ENCODE measurements at places on chromosomes 6 and 20. TPM values are rescaled to one million over a fixed set of nuclear protein-coding genes. Genes with fewer than 3 reads are reported as not detected.

GRCh38 chr6:169653691-169654090 is 48.1 kb downstream of the WDR27 start:
- no peaks in the 10 kb centered on the region for H3K36me3 ChIP-seq
- H3K27ac ChIP-seq = no peak overlapping the region
- DNase-seq = no peak

STMND1 gene
- total RNA-seq = 0.26 TPM

GRCh38 chr6:2652611-2653010 is 98.1 kb downstream of the MYLK4 start:
- H3K4me3 ChIP-seq = no peak overlapping the region
- H3K27me3 ChIP-seq = no peaks in the 10 kb centered on the region
- H3K27ac ChIP-seq = no peak overlapping the region
- no peaks in the 10 kb centered on the region for H3K4me1 ChIP-seq
- no peaks in the 10 kb centered on the region for H3K36me3 ChIP-seq
- DNase-seq = no peak

DNA sequence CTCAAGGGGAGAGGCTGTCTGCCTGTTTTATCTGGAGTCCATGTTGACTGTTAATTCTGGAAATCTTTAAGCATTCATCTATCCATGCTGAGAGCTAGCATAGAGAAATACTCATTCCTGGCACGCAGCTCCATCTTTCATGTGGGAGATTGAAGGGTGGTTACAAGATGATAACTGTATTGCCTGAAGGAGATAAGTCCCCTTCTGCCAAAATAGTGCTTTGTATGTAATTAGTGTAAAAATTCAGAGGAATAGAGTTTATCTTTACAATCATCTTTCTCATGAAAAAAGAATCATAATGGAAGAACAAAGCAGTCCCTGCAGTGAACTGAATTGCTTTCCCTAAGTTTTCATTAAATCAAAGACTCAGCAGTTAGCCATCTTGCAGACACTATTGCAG is 256.5 kb downstream of the SLC35F1 start:
- no peaks in the 10 kb centered on the region for H3K36me3 ChIP-seq
- no peak for DNase-seq
- H3K27ac ChIP-seq = no peak overlapping the region

WFDC12 gene
- total RNA-seq = not detected

DNA sequence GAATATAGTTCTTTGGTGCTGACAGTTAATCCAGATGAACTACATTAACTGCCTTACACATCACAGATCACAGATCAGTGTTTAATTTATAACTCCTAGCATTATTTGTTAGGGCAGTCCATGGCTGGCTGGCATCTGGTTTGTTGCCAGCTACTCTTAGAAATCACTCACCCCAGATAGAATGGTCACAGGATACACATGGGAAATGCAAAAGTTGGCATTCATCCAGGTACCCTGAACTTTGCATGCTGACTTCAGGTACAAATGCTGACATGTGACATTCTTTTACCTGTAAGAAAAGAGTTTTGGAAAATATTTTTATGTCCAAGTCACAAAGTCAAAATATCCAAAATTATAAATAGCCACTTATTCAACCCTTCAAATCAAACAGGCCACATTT is 20.2 kb downstream of the FBXL4 start:
- H3K4me1 ChIP-seq = no peaks in the 10 kb centered on the region
- H3K27me3 ChIP-seq = no peaks in the 10 kb centered on the region
- H3K36me3 ChIP-seq = peaks cover 22% of the 10 kb centered on the region
- no peak overlapping the region for H3K4me3 ChIP-seq
- no peak for DNase-seq

DNA sequence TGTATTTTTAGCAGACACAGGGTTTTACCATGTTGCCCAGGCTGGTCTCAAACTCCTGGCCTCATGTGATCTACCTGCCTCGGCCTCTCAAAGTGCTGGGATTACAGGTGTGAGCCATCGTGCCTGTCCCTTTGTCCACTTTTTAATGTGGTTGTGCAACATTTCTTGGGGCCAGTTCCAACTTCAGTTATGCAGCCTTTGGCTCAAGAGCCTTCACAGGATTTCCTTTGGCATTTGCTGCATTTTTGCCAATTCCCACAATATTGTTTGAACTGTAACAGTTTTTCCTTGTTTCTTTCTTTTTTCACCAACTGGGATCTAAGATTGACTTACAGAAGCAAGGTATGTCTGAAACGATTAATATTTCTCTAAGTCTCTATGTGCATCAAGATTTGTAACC is 63.6 kb downstream of the EDN1 start:
- H3K27ac ChIP-seq = no peak overlapping the region
- DNase-seq = no peak
- peaks cover 8% of the 10 kb centered on the region for H3K4me1 ChIP-seq

OPRM1 gene
- total RNA-seq = not detected

GJA10 gene
- total RNA-seq = not detected

DNA sequence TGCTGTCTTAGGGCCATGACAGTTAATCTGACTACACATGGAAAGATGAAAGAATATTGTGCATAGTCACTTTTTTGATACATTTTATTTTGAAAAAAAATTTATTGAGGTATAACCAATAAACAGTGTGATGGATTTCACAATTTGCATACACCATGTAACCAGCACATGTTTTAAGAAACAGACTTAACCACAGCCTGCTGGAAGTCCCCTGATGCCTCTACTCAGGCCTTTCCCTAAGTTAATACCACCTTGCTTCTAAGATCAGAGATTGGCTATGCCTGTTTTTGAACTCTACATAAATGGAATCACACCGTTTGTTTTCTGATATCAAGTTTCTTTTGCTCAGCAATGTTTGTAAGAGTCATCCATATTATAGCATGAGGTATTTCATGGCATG is 136.3 kb downstream of the CFAP61 start:
- no peaks in the 10 kb centered on the region for H3K36me3 ChIP-seq
- no peaks in the 10 kb centered on the region for H3K27me3 ChIP-seq
- no peak overlapping the region for H3K4me3 ChIP-seq

DNA sequence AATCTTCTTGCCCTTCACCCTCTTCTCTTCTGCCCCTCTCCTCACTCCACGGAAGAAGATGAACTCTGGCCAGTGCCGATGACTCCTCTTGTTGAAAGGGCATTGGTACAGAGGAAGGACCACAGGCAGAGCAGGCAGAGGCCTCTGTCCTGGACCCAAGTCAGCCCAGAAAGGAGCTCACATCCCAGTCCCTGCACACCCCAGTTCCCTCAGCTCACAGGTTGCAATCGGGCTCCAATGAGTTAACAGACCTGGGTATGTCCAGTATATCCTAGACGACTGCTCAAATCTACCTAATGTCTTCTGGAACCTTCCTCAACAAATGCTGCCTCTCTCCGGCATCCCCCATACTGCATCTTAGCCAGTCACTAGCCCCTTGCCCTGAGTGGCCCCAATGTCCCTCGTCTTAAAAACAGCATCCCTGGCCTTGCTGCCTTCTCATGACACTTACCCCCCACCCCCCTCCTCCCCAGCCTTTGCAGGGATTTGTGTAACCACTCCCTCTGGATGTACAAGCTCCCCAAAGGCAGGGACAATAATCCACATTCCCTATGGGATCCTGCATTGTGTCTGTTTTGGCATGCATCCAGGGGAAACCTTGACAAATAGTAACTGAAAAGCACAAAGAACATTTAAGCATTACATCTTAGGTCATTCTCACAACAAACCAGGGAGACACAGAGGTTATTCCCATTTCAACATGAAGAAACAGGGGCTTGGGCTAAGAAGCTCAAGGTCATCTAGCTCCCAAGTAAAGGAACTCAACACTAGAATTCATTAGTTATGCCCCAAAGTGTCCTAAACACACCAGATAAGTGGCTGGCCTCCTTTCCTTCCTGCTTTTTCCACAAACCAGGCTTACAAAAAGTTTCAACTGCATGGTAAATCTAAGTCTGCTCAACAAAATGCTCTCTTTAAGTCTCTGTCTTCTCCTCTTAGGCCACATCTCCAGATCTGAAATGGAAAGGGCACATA is 45.1 kb downstream of the TRERF1 start:
- peaks cover 58% of the 10 kb centered on the region for H3K4me1 ChIP-seq
- no peak overlapping the region for H3K4me3 ChIP-seq

- H3K27me3 ChIP-seq = no peaks in the 10 kb centered on the region
- peak overlapping the region; percentile 93 for H3K4me3 ChIP-seq
- peaks cover 13% of the 10 kb centered on the region for H3K36me3 ChIP-seq
- H3K4me1 ChIP-seq = peaks cover 16% of the 10 kb centered on the region
These were observed 827 bp downstream of the E2F3 start for GRCh38 chr6:20402342-20403069.

GRCh38 chr6:32109114-32109764 is at the start of gene TNXB:
Gene TNXB (minus strand): TSS chr6:32109338. CDS start chr6:32098198, 11,140 bp downstream.
- no peak within 1 kb of the TSS for H3K4me3 ChIP-seq
- no peaks in the 10 kb centered on the region for H3K36me3 ChIP-seq
- no peak within 1 kb of the TSS for H3K27ac ChIP-seq
- no peak for DNase-seq
- H3K27me3 ChIP-seq = no peaks in the 10 kb centered on the region

RTF2 gene
- 108 TPM for total RNA-seq

DNA sequence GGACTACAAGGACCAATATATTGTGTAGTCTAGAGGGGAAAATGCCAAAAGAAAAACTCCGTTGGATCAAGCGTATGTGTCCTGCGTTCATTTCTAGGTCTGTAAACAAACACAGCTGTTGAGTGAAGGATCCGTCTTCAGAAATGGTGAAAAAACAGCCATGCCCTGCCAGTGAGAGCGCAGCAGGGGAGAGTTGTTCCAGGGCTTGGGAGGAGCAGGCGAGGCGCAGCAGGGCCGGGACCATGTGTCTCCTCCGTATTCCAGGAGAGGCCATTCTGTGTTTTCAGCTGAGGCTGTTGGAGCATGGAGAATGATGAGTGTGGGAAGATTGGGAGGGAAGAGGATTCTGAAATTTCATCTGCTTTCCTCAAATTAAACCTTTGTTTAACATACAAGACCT is 38.0 kb downstream of the BMP6 start:
- DNase-seq = no peak
- no peak overlapping the region for H3K4me3 ChIP-seq
- H3K27me3 ChIP-seq = no peaks in the 10 kb centered on the region
- peaks cover 10% of the 10 kb centered on the region for H3K4me1 ChIP-seq
- H3K27ac ChIP-seq = no peak overlapping the region
- no peaks in the 10 kb centered on the region for H3K36me3 ChIP-seq

GRCh38 chr6:45687570-45687969 is 309.8 kb upstream of the SUPT3H start:
- H3K36me3 ChIP-seq = no peaks in the 10 kb centered on the region
- no peak overlapping the region for H3K27ac ChIP-seq
- peaks cover 13% of the 10 kb centered on the region for H3K4me1 ChIP-seq
- H3K27me3 ChIP-seq = no peaks in the 10 kb centered on the region
- H3K4me3 ChIP-seq = no peak overlapping the region

- no peak overlapping the region for H3K27ac ChIP-seq
- H3K36me3 ChIP-seq = peaks cover 22% of the 10 kb centered on the region
- peaks cover 6% of the 10 kb centered on the region for H3K4me1 ChIP-seq
- no peak for DNase-seq
- H3K4me3 ChIP-seq = no peak overlapping the region
These were observed 5.4 kb downstream of the SYS1 start for GRCh38 chr20:45368221-45368980.

TREM2 gene
- total RNA-seq = not detected

- no peak for DNase-seq
- H3K27ac ChIP-seq = no peak overlapping the region
- H3K36me3 ChIP-seq = no peaks in the 10 kb centered on the region
- H3K4me1 ChIP-seq = no peaks in the 10 kb centered on the region
- no peaks in the 10 kb centered on the region for H3K27me3 ChIP-seq
These were observed 17.2 kb upstream of the WFDC10A start for GRCh38 chr20:45612314-45612713.

PRPH2 gene
- not detected for total RNA-seq

GRCh38 chr20:48482790-48483189 is 345.0 kb downstream of the PREX1 start:
- DNase-seq = no peak
- H3K27me3 ChIP-seq = peaks cover 22% of the 10 kb centered on the region
- no peak overlapping the region for H3K27ac ChIP-seq
- no peak overlapping the region for H3K4me3 ChIP-seq
- peaks cover 13% of the 10 kb centered on the region for H3K4me1 ChIP-seq

DNA sequence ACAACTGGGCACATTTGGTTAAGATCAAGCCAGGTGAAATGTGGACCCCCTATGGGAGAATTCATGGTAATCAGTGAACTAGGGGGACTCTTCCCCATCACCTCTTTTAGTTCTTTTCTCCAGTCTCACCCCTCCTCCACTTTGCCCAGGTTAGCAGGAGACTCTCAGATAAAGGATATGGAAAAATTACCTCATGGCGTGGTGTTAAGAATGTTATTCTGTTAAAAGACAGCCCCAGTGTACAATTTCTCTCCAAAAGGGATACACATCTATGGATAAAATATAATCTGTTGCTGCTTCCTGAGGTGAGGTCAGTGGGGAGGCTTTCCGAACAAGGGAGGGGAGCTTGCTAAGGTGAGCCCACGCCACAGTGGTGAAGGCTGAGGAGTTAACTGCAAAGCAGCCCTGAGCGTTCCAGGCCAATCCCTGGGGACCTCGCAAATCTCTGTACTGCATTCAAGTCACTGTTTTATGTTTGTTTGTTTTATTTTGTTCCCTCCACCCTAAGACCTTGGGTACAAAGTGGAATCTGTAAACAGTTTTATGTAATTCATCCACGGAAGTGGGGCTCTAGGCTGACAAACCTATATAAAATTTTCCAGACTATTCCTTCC is 52.0 kb downstream of the ADGRF1 start:
- no peaks in the 10 kb centered on the region for H3K36me3 ChIP-seq
- H3K4me3 ChIP-seq = no peak overlapping the region
- H3K4me1 ChIP-seq = peaks cover 66% of the 10 kb centered on the region
- H3K27me3 ChIP-seq = no peaks in the 10 kb centered on the region
- DNase-seq = no peak

DNA sequence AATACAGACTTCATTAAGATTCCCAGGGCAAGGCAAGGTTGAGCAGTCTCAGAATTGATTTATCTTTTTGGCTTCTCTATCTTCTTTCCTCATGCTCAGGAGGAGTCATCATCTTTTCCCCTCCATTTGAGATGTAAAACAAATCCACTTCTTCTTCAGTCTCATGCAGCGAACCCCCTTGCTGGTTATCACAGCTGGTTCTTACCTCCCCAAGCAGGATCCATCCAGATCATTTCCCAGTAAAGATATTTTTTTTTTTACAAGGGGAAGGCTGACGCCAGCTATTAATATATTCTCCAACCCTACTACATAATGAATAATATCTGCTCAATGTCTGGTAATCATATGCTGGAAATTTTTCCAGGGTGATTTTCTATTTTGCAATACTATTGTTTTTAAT is 508.9 kb upstream of the NOX3 start:
- H3K36me3 ChIP-seq = no peaks in the 10 kb centered on the region
- DNase-seq = no peak
- no peaks in the 10 kb centered on the region for H3K4me1 ChIP-seq
- no peak overlapping the region for H3K4me3 ChIP-seq
- H3K27ac ChIP-seq = no peak overlapping the region
- H3K27me3 ChIP-seq = no peaks in the 10 kb centered on the region

DNA sequence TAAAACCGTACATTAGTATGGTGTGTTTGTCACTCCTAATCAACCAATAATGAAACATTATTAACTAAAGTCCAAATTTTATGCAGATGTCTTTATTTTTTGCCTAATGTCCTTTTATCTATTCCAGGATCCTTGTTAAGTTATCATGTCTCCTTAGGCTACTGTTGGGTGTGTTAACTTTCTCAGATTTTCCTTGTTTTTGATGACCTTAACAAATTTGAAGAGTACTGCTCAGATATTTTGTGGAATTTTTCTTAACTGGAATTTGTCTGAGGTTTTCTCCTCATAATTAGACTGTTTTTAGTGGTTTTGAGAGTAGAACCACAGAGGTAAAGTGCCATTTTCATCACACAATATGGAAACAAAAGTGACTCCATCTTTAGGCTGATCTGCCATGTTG is 406.3 kb downstream of the MEI4 start:
- H3K36me3 ChIP-seq = no peaks in the 10 kb centered on the region
- no peak for DNase-seq
- no peak overlapping the region for H3K27ac ChIP-seq
- H3K27me3 ChIP-seq = no peaks in the 10 kb centered on the region
- H3K4me3 ChIP-seq = no peak overlapping the region

Measured in PC-9 (cell line).